PC-9 (cell line): ENCODE measurements at places on chromosomes 6 and 20. TPM values are rescaled to one million over a fixed set of nuclear protein-coding genes. Genes with fewer than 3 reads are reported as not detected.

The RIPOR3 gene
- total RNA-seq = 4.1 and 6.3 TPM in 2 replicates

The TREM2 gene
- not detected in 2 replicates for total RNA-seq

The TPD52L1 gene
- 184 and 203 TPM in 2 replicates for total RNA-seq

The LGSN gene
- total RNA-seq = not detected in 2 replicates

The C2 gene
- total RNA-seq = 0.96 and 2.4 TPM in 2 replicates

The MATN4 gene
- 0.33 and 0.60 TPM in 2 replicates for total RNA-seq

- no peak for DNase-seq
Observed at GRCh38 chr6:55496201-55496600, 82.8 kb downstream of the HMGCLL1 start.

- no peak for DNase-seq
Observed at GRCh38 chr6:165804331-165805066, 141.5 kb upstream of the PDE10A start.

DNA sequence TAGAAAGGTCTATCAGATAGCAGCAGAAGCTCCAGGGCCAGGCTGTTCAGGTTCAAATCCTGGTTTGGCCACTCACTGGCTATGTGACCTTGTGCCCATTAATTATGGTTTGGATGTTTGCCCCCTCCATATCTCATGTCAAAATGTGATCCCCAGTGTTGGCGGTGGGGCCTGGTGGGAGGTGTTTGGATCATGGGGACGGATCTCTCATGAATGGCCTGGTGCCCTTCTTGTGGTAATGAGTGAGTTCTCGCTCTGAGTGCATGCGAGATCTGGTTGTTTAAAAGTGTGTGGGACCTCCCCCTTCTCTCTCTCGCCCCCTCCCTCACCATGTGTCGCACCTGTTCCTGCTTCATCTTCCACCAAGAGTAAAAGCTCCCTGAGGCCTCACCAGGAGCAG is 240.9 kb downstream of the LRFN2 start:
- DNase-seq = no peak

- no peak for DNase-seq
Observed at GRCh38 chr6:7154341-7155139, 46.8 kb downstream of the RREB1 start.

- DNase-seq = no peak
Observed at GRCh38 chr6:35229304-35229703, 15.5 kb downstream of the SCUBE3 start.

- no peak for DNase-seq
Observed at GRCh38 chr6:98824902-98825599, 9.3 kb upstream of the POU3F2 start.

DNA sequence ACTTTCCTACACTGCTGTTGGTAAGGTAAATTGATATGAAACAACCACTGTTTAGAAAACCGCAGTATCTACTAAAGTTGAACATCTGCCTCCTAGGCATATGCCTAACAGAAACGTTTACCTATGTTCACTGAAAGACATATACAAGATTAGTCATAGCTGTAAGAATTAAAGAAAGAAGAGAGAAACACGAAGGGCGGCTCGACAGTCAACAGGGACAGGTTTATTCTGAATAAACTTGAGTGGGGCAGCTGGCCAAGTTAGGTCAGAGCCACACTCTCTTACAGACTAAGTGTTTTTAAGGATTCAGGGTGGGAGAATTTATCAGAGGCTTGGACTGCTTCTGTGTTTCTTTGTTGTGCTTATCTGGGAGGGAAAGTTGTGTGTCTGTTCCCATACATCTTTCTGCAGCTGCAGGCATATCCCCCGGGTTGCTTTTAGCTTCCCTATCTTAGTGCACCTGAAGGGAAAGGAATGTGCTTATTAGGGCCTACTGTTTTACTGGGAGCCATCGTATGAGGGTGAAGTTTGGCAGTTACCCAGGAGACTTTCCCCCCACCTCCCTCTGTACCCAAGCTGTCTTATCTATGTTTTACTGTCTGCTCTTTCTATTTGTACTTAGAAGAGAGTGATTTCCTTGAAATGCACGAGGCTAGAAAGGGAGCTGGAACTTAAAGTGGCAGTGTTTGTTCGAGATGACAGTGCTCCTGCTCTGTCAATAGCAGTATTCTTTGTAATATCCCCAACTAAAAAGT is 20.4 kb downstream of the PROCR start:
- DNase-seq = no peak

- no peak for DNase-seq
Observed at GRCh38 chr6:148959008-148959407, 212.2 kb downstream of the UST start.

DNA sequence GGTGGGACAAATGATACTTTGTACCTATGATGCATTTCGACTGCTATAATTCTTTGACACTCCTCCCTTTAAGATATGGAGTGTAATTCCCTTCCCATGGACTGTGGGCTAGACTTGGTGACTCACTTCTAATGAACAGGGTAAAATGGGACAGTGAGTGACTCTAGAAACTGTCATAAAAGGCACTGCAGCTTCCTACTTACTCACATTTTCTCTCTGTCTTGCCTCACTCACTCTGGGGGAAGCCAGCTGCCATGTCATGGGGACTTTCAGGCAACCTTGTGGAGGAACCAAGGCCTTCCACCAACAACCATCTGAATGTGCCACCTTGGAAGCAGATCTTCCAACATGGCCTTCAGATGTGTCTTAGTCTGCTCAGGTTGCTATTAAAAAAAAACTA is 12.9 kb upstream of the GFOD1 start:
- DNase-seq = no peak

DNA sequence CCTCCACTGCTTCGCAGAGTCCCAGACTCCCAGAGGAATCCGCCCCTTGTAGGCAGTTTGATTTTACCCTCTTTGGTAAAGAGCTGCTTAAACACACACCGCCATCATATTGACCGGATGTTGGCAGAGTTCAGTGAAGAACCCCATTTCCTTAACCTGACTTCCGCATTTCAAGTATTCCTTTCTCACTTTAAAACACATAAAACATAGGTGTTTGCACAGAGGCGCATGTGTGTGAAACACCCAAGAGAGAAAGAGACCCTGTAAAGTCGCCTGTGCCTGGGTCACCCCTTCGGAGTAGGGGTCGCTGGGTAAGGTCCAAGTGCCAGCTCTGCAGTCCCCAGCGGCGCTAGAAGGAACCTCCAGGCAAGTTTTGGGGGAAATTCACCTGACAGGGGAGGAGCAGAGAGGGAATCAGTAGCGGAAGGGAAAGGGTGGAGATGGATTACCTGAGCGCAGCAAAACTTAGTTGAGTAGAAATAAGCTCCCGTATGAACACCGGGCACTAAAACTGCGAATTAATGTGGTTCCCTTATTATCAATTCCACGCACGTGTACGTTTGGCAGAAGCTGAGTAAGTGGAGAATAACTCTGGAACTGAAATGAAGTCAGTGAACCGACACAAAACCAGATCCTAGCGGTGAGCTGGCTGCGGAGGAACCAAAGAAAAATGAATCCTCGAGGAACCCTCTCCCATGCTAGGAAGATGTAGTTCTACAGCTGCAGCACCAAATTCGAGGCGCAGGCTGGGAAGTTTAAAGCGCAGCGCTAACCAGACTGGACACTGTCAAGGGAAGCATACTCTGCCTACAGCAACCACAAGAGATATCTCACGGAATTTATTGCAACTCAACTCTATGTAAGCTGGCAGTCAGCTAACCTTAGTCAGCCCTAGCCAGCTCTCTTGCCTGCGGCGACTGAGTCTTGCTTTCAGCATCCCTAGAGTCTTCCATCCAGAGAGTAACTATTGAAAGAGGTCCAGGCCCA is 3.5 kb upstream of the HTR1B start:
- DNase-seq = no peak

DNA sequence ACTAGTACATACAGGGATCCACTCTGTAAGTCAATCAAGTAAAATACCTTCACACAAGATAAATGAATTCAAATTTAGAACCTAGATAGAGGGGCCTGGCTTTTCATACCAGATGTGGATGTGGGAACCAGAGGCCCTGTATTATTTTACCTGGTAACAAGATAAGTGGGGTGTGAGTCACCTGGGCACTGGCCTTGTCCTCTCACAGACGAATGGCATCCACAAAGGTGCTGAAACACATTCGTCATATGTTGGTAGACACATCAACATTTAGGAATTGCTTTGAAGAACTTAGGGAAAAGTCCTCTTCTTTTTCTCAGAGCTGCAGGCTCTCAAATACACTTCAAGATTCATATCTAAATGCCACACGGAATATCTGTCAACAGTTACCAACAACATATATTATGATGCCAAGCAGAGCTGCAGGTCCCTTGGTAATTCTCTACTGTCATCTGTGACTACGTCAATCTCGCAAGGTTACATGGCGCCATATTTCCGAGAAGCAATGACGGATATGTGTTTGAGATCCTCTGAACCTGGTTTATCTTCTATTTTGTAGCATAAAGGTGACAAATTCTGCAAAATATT is 618.6 kb downstream of the EPM2A start:
- peak; percentile 39 for DNase-seq

- DNase-seq = peak; percentile 34
Observed at GRCh38 chr6:161373905-161374451, 100.1 kb upstream of the AGPAT4 start.

DNA sequence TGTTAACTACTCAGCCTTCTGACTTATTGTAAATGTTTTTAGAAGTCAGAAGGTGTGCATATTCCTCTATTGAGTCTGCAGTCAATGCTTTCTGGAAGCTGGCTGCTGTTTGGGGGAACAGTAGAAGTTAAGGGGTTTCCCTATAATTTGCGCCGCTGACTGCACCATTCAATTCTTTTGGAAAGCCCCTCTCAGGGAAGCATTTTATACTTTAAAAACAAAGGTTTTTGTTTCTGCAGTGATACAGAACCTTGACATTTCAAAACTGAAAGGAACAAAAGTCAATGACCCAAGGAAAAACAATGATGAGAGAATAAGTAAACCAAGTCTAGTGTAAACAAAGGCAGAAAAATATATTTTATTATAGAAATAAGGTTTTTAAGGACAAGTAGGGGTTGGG is 120.8 kb upstream of the TNFAIP3 start:
- no peak for DNase-seq

GRCh38 chr6:163820745-163821458 is 406.4 kb downstream of the QKI start:
- no peak for DNase-seq

- no peak for DNase-seq
Observed at GRCh38 chr20:14444106-14444505, 106.7 kb upstream of the FLRT3 start.

DNA sequence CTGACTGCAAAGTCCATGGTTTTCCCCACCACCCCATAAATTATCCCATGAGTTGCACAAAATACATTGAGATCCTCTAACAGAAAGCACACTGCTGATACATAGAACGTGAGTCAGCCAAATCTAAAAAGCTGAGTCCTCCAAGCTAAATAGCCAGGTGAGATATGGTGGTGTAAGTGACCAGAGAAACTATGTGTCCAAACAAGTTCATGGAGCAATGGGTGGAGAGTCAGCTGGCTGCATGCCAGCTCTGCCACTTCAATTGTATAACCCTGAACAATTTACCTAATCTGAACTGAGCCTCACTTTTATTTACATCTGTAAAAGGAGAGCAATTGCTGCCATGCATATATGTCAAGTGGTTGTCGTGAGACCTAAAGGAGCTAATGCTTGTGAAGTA is 9.7 kb downstream of the SNAP25 start:
- DNase-seq = peak; percentile 60

DNA sequence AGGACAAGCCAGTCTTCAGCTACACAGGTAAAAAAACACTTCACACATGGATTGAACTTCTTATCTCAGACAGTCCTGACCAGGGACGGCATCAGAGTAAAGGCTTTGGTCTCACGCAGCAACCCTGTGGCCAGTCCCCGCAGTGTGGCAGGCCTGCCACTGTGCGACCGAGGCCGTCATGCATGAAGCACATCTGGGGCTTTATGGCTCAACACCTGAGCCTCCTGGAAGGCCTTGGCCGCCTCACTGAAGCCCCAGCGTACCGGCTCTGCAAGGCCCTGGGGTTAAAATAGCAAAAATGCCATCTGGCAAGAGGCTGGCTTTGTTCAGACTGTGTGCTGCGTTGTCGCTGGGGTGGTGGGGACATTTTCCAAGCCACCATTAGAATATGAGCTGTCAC is 32.8 kb downstream of the TBC1D7 start:
- DNase-seq = no peak

GRCh38 chr6:1678201-1678600 is 68.5 kb downstream of the FOXC1 start:
- no peak for DNase-seq

DNA sequence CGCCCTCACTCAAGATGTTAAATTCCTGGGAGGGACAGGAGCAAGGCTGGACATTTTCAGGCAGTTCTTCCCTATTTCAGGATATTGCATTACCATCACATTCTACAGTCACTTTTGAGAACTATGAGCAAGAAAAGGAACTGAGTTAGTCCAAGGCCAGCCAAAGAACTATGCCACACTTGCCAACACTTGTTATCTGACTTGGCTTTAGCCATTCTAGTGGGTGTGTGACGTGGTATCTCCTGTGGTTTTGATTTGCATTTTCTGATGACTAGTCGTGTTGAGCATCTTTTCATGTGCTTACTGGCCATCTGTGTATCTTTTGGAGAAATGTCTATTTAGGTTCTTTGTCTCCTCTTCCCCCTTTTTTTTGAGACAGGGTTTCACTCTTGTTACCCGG is 12.0 kb downstream of the XRN2 start:
- DNase-seq = no peak

GRCh38 chr20:51583073-51583472 is 40.6 kb upstream of the NFATC2 start:
- no peak for DNase-seq

- no peak for DNase-seq
Observed at GRCh38 chr20:51096582-51097267, 73.8 kb upstream of the KCNG1 start.
